Left kidney (tissue), 8 donors: ENCODE measurements at places on chromosomes 4 and X.

DNA sequence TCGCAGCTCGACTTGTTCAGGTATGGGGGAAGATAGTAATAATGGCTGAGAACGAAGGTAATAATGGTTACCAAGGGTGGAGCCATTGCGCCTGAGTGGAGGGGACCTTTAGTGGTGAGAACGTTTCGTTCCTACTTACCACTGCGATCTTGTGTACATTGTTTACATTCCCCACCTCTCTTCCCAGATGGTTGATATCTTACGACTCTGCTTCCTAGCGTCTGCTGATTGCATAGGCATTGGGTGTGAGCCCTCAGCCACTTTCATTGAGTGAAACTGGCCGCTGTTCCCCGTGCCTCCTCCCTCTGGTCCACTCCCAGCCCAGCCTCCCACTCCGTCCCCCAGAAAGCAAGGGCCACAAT, 850 bp downstream of the IGBP1 start:
- no peak for DNase-seq

DNA sequence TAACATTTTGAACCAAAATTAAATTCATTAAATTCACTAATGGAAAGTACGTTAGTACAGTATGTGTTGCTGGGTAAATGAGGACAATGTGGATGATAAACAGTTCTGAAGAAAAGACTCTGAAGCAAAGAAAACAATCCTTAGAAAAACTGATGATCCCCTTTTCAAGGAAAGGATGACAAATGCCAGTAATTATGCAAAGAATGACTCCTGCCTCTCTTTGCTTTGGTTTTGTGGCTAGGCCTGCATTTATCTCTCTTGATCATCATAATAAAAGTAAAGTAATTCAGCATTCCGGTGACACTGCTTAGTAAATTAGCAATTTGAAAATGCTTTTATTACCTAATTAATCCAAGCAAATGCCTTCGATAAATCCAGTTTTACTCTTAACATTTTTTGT, 652.2 kb upstream of the DIPK2B start:
- no peak for DNase-seq

DNA sequence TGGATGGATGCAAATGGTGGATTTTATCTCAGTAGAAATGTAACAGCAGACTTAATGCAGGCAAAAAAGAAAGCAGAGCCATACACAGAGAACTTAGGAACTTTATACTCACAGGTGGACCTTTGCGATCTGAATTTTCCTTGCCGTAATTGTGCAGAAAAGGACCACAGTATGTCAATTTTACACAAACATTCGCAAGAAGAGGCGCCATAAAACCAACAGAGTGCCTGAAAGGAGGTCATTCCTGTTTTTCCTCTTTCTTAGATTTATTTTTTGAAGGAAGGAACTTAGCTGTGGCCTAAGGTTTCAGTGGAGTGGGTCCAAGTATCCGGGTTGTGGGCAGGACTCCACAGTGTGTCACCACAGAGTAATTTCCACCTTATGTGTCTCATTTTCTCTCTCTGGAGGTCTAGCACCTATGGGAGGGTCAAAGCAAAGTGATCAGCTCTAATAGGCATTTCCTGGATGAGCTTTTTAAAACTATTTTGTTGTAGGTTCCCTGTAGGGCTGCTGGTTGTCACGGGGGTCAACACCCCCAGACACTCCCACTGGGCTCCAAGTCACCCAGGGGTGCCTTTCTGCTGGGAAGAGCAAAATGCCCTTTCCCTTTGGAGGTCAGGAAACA, 24.7 kb upstream of the PBDC1 start:
- no peak for DNase-seq

DNA sequence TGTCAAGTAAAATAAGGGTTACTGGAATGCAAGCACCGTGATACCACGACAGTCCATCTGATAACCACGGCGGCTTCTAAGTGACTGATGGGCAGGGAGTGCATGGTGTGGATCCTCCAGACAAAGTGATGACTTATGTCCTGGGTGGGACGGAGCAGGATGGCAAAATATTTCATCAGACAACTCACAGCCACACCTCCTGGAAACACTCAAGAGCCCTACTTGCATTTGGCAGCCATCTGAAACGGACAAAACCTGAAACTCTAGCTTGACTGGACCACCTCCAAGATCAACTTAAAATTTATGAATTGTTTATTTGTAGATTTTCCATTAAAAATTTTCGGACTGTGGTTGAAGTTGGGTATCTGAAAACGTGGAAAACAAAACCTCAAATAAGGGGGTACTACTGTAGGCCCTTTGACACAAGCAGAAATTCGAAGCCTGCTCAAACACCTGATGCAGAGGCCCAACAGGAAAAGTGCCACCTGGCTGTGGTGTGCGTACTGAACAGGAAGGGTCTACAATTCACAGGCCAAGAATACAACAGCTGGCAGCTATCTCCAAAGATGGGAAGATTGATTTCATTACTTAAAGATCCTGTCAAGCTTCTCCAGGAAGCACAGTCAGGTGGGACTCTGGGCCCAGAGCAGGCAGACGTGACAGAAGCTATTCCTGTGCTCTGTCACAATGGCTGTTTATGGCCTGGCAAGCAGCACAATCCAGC, 26.0 kb downstream of the LRIT3 start:
- no peak for DNase-seq

DNA sequence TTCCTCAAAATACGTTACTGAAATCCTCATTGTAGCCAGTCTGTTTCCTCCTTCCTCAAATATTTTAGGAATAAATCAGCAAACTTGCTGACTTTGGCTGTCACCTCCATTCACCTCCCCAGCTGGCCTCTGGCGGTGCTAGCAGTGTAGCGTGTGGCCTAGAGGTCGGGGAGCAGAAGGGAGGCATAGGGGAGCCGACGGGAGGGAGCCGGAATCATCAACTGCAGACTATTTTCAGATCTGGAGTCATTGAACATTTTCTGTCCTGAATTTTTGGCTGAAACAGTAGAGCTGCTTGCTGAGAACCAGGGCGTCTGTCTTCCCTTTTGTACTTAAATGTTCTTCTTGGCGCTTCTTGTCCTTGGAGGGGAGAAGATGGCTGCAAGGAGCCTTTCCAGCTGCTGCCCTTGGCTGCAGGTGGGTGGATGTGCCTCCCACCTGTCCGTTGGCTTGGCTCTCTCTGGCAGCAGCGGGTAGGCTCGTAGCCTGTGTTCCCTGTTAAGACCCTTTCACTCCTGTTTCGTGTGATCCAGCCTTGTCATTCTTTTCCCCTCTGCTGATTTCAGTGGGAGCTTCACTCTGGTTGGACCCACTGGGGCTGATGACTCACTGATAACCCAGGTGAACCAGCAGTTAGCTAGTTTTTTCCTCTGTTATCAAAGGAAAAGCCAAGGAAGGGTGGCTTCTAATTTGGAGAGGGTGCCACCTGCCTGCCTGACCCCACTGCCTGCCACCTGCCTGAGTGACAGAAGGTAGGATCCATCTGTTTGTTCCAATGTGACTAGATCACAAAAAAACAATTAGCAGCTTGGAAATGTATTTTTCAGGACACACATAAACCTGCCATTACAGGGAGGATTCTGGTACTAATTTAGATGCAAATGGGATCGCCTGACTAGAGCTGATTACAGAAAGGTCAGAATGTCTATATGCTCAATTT, 135.9 kb downstream of the GATB start:
- no peak for DNase-seq

DNA sequence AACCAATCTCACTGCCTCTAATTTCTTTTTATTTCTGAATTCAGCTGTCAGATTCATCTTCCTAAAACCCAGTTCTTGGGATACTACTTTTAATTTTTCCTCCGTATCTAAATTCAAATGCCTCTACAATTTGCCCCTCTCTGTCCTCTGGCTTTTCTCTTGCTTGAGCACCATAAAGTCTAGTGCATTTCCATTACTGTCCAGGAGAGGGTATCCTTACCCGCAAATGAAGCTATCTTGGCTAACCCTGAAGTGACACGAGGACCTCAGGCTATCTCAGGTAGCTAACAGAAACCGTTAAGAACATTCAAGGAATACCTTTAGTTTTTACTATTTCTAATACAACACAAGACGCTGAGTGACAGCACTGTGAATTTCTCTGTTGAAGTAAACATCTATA, 49.4 kb upstream of the PRR32 start:
- peak; percentile 10 for DNase-seq

- no peak for DNase-seq
Measured at GRCh38 chr4:66091786-66092185, 421.5 kb upstream of the EPHA5 start.

- no peak for DNase-seq
Measured at GRCh38 chr4:102218656-102219055, 126.6 kb downstream of the SLC39A8 start.

DNA sequence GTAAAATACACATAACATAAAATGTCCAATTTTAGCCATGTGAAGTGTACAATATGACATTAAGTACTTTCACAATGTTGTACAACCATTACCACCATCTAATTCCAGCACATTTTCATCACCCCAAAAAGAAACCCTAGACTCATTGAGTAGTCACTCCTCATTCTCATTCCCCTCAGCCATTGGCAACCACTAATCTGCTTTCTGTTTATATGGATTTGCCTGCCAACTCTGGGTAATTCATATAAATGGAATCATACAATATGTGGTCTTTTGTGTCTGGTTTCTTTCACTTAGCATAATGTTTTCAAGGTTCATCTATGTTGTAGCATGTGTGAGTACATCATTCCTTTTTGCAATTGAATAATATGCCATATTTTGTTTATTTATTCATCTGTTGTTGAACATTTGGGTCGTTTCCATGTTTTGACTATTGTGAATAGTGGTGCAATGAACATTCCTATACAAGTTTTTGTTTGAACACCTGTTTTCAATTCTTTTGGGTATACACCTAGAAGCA, 43.0 kb downstream of the EIF2S3 start:
- DNase-seq = no peak

- DNase-seq = no peak
Measured at GRCh38 chr4:5365071-5366008, 314.1 kb downstream of the STK32B start.

- no peak for DNase-seq
Measured at GRCh38 chr4:8911316-8912088, 39.9 kb upstream of the HMX1 start.

DNA sequence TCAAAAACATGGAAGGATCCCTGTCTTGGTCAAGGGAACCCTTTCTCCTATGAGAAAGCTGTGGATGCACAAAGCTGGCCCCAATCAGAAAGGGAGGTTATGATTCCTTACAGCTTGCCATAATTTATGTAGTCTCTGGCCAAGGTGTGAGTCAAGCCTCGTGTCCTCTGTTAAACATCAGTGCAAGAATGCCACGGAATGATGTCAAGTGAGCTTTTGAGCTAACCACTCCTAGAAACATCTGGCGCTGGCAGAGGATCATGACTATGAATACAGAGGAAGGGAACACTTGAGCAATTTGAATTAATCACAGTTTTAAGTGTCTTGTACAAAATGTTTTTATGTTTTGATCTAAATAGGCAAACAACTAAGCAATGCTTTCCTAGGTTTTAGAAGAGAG, 51.5 kb upstream of the RAP2C start:
- no peak for DNase-seq

DNA sequence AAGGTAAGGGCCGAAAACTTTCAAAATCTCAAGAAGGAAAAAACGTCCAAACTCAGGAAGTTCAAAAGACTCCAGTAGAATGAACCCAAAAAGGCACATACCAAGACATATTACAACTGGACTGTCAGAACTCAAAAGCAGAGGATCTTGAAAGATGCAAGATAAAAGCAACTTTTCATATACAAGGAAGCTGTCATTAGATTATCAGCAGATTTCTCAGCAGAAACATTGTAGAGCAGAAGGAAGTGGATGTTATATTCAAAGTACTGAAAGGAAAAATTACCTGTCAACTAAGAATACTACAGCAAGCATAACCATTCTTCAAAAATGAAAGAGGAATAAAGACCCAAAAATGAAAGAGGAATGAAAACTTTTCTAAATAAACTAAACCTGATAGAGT, 224.9 kb downstream of the FAT4 start:
- DNase-seq = no peak

DNA sequence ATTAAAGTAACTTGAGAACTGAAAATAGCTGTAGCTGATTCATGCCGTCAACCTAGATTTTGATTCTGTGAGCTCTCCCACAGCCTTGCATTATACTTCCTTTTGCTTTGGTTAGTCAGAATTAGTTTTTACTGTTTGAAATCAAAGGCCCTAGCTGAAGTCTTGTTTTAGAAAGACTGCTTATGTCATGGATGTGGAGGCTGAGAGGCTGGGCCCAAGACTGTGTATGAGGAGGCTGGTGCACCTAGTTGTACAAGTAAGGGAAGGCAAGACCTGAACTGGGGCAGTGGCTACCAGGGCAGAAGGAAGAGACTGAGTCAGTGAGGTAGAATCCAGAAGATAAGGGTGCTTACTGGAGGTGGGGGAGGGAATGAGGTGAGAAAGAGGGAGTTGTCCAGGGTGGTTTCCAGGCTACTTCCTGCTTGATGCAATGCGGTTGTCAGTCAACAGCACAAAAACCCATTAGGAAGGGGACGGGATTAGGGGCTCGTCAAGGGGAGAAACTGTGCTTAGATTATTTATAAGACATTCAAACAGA, 76.2 kb upstream of the PAGE3 start:
- DNase-seq = no peak

- no peak for DNase-seq
Measured at GRCh38 chrX:47992095-47992380, 11.8 kb downstream of the ZNF182 start.

- DNase-seq = no peak
Measured at GRCh38 chr4:122329876-122330565, 48.8 kb upstream of the ADAD1 start.

GRCh38 chr4:170687751-170688150, 598.0 kb upstream of the AADAT start:
- no peak for DNase-seq

DNA sequence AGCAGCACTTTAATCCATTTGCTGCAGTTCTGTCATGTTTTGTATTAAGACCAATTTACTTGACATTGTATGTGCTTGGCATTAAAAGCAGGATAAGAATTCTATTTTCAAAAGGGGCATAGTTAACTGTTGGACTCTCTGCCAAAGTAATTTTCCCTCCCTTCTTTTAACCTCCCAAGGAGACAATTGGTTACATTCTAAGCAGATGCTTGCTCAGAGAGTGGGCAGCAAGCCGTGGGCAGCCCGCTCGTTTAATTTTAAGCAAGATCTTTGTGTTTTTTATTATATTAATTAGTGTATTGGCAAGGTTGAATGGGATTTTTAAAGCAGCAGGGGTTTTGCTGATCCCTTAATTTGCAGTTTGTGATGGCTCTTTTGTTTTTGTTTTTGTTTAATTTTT, 37.1 kb upstream of the KLHL8 start:
- DNase-seq = no peak

GRCh38 chrX:132271311-132271778, 52.1 kb upstream of the RAP2C start:
- peak; percentile 3 for DNase-seq

DNA sequence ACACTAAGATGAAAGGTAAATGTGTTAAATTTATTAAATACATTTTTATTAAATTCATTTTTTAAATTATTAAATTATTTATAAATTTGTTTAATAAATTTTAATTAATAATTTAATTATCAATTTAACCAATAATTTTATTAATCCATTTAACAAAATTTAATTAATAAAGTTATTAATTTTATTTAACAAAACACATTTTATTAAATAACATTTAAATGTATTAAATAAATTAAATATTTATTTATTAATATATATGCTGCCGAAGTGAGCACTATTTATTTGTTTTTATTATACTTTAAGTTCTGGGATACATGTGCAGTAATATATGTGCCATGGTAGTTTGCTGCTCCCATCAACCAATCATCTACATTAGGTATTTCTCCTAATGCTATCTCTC, 719.5 kb downstream of the TRIML1 start:
- DNase-seq = no peak
